ENCODE measurements at places on chromosomes 7 and 10.

DNA sequence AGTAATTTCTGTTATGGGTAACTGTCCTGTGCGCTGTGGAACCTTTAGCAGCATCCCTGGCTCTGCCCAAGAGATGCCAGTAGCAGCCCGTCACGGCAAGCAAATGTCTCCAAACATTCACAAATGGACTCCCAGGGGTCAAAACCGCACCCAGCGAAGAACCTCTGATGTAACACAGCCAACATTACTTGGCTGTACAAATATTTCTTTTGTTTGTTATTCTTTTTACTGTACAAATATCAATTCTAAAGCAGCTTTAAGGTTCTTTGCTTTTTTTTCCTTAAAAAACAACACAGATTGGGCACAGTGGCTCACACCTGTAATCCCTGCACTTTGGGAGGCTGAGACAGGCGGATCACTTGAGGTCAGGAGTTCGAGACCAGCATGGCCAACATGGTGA lies 182.5 kb downstream of the KMT2E start:
- no peak for DNase-seq

GRCh38 chr10:78460204-78460603 lies 426.5 kb downstream of the RPS24 start:
- peak; percentile 8 for DNase-seq

- DNase-seq, result no peak
Observed at GRCh38 chr10:69562731-69563254, 10.4 kb downstream of the NEUROG3 start.

DNA sequence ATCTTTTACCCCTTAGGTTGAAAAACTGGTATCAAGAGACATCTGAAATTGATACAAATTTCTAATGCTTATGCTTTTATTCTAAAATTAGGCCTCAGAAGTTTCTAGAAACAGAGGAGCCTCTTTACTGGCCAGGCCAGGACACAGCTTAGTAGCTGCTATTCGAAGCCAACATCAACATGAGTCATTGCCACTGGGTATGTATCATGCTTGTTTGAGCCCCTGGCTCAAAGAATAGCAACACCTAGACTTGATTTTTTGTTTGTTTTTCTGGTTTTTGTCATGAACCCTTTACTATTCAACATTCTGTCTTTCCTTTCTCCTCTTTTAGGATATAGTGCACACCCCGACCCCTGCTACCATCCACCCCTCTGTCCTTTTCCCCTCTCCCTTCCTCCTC lies 90.9 kb upstream of the STK17A start:
- no peak for DNase-seq

DNA sequence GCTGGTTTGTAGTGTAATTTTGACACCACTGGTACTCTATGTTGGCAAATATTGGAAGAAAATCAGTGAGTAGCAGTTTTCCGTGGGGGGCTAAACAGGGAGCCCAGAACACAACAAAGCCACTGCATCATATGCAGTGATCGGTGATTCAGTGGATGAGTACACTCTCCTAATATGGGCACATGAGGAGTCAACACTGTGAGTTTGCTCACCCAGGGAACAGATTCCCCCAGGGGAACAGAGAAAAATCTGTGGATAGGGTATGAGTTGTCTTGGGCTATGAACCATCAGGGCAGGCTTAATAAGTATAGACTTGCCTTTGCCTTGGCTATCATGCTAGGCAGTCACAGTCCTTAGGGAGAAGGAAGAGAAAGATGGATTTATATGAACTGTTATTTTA lies 227.7 kb upstream of the SEMA3E start:
- no peak for DNase-seq

- no peak for DNase-seq
Observed at GRCh38 chr7:1503390-1503789, 799 bp downstream of the INTS1 start.

- peak; percentile 20 for DNase-seq
Observed at GRCh38 chr10:15426558-15426957, 55.5 kb upstream of the FAM171A1 start.

DNA sequence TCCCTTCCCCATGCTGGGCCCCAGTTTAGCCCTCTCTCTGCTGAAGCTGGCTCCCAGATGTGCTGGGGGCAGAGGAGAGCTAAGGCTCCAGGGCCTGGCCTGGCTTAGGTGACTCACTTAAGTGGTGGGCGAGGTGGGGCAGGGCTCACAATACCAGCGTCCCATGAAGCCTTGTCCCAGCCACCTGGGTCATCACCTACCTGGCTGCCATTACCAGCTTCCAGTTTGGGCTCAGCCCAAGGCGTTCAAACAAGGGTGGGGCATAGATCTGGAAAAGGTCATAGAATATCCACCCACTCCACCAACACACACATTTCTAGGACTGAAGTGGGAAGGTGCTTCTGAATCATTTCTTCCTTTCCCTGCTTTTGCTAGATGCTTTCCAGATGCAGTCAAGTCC lies 8.3 kb downstream of the KAZALD1 start:
- DNase-seq, result no peak

- DNase-seq, result no peak
Observed at GRCh38 chr10:110258542-110258941, 46.2 kb downstream of the SMNDC1 start.

DNA sequence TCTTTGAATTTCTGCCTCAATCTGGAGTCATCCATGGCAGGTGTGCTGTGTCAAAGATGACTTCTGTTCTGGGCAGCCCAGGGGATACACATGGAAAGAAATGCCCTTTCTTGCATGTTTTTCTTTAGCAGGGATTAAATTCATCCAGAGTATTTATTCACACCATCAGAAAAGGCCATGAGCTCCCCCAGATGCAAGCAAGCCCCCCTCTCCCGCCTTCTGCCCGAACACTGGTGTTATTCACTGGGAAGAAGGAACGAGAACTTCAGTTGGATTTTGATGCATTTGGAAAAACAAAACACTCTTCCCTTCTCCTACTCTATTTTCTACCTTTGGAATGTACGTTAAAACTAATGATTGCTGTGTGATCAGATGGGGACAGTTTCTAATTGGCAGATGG lies 1.4 kb downstream of the PLPP4 start:
- DNase-seq, result no peak

DNA sequence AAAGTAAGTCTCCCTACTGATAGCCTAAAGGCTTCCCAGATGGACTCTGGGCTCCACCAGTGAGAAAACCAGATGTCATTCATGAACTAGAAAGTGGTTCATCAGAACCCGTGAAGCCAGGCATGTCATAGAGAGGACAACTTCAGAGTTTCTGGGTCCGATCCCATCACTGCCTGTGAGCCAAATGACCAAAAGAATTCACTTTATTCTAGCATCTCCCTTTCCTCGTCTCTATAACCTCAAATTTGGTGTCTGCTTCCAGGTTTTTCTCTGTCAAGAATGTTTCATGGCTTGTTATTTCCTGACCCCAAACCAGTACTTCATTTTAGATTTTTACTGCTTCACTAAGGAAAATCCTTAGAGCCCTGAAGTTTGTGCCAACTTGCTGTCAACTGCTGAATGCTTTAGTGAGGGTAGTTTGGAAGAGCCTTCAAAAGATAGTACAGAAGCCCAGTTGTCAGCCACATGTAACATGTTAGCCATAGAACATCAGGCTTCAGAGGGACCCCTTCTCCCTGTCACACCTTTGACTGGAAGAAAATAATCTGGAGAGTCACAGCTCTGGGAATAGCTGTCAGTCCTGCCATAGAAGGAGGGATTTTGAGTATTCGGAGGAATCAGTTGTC lies 34.0 kb downstream of the ITGB8 start:
- DNase-seq, result no peak

DNA sequence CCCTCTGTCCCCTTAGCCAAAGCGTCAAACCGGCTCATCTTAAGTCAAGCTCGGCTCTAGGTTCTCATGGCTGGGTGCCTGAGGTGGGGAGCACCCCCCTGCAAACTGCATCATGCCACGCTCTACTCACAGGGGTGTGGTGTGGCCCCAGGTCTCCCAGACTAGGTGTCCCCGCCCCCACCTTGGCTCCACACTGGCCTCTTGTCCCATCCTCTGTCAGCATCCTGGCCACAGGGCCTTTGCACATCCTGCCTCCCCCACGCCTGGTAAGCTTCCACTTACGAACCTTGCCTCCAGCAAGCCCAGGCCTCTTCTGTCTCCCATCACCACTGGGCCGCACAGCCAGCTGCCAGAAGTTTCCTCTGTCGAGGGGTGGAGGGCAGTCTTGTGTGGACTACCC lies 20.2 kb upstream of the GRIFIN start:
- no peak for DNase-seq

- DNase-seq, result no peak
Observed at GRCh38 chr7:13898957-13899670, 90.4 kb downstream of the ETV1 start.

- no peak for DNase-seq
Observed at GRCh38 chr10:53547364-53547763, 774.8 kb upstream of the MBL2 start.

- DNase-seq, result no peak
Observed at GRCh38 chr7:78746301-78746700, 707.2 kb downstream of the MAGI2 start.

Data from NCI-H146 (cell line).